T-helper 17 cell (primary cell): ENCODE measurements at places on chromosomes 12 and 14.
A peak's percentile ranks its signal among the peaks of the same experiment; 100 is the strongest.

- H3K4me1 ChIP-seq: no peaks in the 10 kb centered on the region
- no peak for DNase-seq
- H3K36me3 ChIP-seq: no peaks in the 10 kb centered on the region
Observed at GRCh38 chr12:30420561-30420960, 275.1 kb downstream of the IPO8 start.

GRCh38 chr14:23020143-23021128 lies 10.5 kb upstream of the C14orf93 start:
- H3K27ac ChIP-seq: no peak overlapping the region
- H3K4me3 ChIP-seq: no peak overlapping the region
- H3K27me3 ChIP-seq: no peaks in the 10 kb centered on the region
- DNase-seq: no peak

DNA sequence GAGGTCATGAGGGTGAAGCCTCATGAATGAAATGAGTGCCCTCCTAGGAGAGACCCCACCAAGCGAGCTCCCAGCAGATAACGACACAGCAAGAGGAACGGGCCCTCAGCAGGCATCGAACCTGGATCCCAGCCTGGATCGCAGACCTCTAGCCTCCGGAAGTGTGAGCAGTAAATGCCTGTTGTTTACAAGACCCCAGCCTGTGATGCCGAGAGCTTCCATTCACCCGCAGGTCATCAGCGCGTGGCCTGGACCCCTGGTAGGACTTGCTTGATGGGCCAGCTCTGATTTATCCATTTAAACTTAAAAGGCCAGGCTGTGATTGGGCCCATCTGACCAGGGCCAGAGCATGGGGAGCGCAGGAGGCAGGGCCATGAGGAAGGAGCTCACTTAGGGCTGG lies 7.0 kb downstream of the TMEM179 start:
- no peak overlapping the region for H3K27ac ChIP-seq
- DNase-seq: no peak
- H3K27me3 ChIP-seq: peaks cover 39% of the 10 kb centered on the region
- no peak overlapping the region for H3K4me3 ChIP-seq

DNA sequence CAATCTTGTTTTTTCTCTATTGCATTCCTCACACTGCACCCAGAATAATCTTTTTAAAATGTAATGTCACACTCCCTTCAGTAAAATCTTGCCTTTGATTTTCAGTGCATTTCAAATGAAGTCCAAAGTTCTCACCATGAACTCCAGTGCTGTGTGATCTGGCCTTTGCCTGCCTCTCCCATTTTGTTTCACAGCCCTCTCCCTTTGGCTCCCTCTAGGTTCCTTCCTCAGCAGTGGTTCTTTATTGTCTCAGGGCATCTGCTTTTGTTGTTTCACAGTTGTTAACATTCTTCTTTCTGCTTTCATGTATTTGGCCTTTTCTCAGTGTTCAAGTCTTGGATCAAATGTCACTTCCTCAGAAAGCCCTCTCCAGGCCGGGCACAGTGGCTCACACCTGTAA lies 84.5 kb upstream of the AMN1 start:
- no peaks in the 10 kb centered on the region for H3K27me3 ChIP-seq
- no peak overlapping the region for H3K4me3 ChIP-seq
- H3K27ac ChIP-seq: no peak overlapping the region
- peaks cover 17% of the 10 kb centered on the region for H3K4me1 ChIP-seq
- peaks cover 3% of the 10 kb centered on the region for H3K36me3 ChIP-seq
- no peak for DNase-seq

DNA sequence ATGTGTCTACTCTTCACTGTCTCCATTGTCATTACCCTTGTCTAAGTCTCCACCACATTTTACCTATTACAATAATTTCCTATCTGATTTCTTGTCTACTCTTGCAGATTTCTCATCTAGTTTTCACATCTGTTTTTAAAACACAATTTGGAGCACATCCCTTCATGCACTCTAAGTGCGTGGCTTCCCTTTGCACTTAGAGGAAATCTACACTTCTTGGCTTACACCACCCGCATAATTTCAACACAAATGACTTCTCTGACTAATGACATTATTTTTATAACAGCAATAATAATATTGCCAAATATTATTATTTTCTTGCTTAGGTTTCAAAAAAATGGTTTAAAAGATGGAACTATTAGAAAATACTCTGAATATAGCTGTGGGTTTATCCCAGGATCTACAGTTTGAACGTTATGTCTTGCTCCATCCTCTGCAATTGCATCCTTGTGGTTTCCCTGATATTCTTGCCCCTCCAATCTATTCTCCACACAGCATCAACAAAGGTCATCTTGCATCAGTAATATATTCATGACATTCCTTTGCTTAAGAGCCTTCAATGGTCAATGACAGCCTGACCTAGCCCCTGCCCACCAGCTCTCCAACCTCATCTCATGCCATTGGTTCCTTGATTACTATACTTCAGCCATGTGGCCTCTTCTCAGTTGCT lies 153.7 kb downstream of the SLC25A21 start:
- H3K36me3 ChIP-seq: no peaks in the 10 kb centered on the region
- H3K4me1 ChIP-seq: no peaks in the 10 kb centered on the region
- no peak overlapping the region for H3K27ac ChIP-seq
- no peaks in the 10 kb centered on the region for H3K27me3 ChIP-seq
- H3K4me3 ChIP-seq: no peak overlapping the region

GRCh38 chr12:47981496-47982260 lies 18.3 kb downstream of the TMEM106C start:
- H3K27me3 ChIP-seq: peaks cover 5% of the 10 kb centered on the region
- no peak overlapping the region for H3K4me3 ChIP-seq
- peaks cover 4% of the 10 kb centered on the region for H3K4me1 ChIP-seq
- no peak for DNase-seq
- peaks cover 2% of the 10 kb centered on the region for H3K36me3 ChIP-seq

GRCh38 chr12:3464561-3464960 lies 26.4 kb upstream of the PRMT8 start:
- no peak overlapping the region for H3K27ac ChIP-seq
- H3K27me3 ChIP-seq: peaks cover 92% of the 10 kb centered on the region
- H3K36me3 ChIP-seq: no peaks in the 10 kb centered on the region
- H3K4me3 ChIP-seq: no peak overlapping the region

- DNase-seq: no peak
- H3K27ac ChIP-seq: no peak overlapping the region
- H3K27me3 ChIP-seq: no peaks in the 10 kb centered on the region
- no peak overlapping the region for H3K4me3 ChIP-seq
- H3K36me3 ChIP-seq: no peaks in the 10 kb centered on the region
Observed at GRCh38 chr14:79831195-79831892, 380.0 kb downstream of the DIO2 start.

DNA sequence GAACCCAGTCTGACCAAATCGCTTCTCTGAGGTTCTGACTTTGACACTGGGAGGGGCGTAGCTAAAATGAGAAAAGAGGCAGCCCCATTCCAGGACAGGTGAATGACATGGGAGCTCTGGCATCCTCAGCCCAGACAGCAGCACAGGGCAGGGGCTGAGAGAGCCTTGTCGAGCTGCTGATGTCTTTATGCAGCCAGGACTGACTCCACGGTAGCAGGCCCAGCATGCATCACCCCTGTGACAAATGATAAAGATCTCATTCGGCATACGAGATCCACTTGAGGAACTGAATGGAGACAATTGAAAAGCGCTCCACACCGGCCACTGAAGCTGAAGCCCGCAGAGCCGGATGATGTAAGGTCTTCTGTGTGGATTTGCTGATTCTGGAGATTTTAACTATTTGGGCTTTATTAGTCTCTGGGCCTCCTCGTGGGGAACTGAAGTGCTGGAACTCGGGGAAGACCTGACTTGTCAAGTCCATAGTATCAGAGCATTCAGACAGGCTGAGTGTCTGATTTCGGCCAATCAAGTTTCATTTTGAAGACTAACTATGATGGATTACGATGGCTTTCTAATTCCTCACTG lies 56.9 kb upstream of the MAP1LC3B2 start:
- H3K36me3 ChIP-seq: no peaks in the 10 kb centered on the region
- no peak for DNase-seq
- no peak overlapping the region for H3K4me3 ChIP-seq
- no peak overlapping the region for H3K27ac ChIP-seq
- peaks cover 4% of the 10 kb centered on the region for H3K4me1 ChIP-seq

DNA sequence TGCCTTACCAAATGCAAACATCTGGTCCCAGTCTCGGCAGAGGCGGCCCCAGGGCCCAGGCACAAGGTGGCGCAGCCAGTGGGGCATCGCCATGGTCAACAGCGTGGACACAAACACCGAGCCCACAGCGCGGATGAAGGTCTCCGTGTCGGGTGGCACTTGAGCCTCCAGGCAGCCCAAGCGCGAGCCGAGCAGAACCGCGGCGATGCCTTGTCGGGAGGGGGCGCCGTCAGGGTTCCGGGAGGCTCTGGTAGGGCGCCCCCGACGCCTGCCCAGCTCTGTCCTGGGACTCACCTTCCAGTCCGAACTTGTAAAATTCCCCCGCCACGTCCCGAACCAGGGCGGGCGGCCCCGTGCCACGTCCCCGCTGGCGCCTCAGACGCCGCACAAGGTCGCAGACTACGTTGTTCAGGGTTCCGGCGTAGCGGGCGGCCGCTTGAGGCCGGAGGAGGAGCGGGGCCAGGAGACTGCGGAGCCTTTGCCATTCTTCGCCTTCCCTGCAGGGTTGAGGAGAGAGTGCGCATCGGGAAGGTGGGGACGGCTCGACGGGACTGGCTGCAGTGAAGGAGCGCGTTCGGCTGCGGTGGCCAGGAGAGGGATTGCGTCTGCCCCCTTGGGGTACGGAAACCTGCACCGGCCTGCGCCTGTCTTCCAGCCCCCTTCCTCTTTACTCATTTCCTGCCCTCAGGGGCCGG lies 1.7 kb downstream of the CYP27B1 start:
- H3K4me3 ChIP-seq: peak overlapping the region; percentile 92
- H3K27me3 ChIP-seq: peaks cover 19% of the 10 kb centered on the region
- H3K36me3 ChIP-seq: peaks cover 3% of the 10 kb centered on the region

DNA sequence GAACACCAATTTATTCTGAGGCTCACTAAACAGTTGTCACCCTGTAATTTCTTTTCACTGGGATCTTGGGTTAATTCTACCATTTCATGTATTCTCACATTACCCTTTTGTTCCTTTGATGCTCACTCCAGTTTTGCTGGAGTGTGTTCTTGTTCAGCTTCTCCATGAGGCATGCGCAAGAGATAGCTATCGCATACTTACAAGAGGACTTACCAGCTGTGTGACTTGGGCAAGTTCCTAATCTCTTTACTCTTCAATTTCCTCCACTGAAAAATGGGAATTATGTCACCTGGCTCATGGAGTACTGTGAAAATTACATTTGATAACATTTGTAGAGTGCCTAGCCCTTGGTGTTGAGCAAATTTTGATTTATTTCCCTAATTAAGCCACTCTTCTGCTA lies 56.5 kb upstream of the JDP2 start:
- no peak overlapping the region for H3K4me3 ChIP-seq
- peaks cover 2% of the 10 kb centered on the region for H3K36me3 ChIP-seq
- no peak for DNase-seq
- H3K27ac ChIP-seq: no peak overlapping the region

DNA sequence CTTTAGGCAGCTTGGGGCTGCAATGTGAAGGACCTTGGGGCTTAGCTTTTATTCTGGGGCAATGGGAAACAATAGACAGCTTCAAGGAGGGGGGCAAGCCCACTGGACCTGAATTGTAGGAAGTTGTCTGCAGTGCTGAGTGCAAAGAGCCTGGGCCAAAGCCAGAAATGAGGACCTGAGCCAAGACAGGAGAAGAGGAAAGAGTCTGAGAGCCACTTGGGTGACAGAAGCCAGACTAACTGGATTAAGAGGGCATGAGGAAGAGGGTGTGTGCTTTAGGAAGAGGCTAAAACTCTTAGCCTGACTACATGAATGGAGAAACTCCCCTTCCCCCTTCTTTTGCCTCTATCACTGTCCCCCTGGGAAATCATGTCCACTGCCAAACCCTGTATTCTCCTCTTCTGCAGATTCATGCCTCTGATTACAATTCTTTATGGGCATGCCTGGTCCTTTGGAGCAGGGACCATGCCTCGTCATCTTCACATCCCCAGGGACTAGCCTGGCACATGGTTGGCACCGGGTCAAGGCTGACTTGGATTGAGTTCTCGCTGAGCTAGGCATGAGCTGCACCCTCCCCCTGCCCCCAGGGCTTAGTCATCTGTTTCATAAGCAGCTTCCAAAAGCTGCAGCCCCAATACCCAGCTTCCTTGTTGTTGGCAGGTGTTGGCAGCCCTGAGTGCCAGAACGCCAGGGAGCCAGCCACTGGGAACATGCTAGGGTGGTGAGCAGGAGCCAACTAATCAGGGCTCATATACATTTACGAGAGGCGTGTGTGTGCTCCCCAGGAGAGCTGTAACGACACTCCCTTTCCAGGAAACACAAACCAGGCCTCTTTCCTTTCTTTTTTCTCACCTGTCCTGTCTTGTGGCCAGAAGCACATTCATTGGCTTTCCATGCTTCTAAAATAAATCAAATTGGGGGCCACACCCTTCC lies 27.7 kb upstream of the JDP2 start:
- no peaks in the 10 kb centered on the region for H3K36me3 ChIP-seq
- H3K27me3 ChIP-seq: peaks cover 24% of the 10 kb centered on the region
- H3K4me3 ChIP-seq: peak overlapping the region; percentile 31
- peaks cover 17% of the 10 kb centered on the region for H3K4me1 ChIP-seq
- H3K27ac ChIP-seq: no peak overlapping the region
- DNase-seq: no peak

GRCh38 chr14:60981633-60982455 lies 799 bp downstream of the SLC38A6 start:
- no peak overlapping the region for H3K4me3 ChIP-seq
- no peaks in the 10 kb centered on the region for H3K27me3 ChIP-seq
- H3K27ac ChIP-seq: no peak overlapping the region

DNA sequence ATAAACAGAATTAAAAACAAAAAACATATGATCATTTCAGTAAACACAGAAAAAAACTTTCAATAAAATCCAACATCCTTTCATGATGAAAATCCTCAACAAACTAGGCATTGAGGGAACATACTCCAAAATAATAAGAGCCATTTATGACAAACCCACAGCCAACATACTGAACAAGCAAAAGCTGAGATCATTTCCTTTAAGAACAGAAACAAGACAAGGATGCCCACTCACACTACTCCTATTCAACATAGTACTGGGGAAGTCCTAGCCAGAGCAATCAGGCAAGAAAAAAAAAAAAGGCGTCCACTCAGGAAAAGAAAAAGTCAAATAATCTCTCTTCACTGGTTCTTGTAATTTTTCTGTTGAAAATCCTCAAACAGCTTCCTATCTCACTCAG lies 30.1 kb downstream of the MRPL42 start:
- peaks cover 6% of the 10 kb centered on the region for H3K36me3 ChIP-seq
- peaks cover 8% of the 10 kb centered on the region for H3K4me1 ChIP-seq
- peak overlapping the region; percentile 61 for H3K27ac ChIP-seq
- no peak overlapping the region for H3K4me3 ChIP-seq
- H3K27me3 ChIP-seq: no peaks in the 10 kb centered on the region
